A549 (cell line): ENCODE measurements at places on chromosomes 4 and X. TPM values are rescaled to one million over a fixed set of nuclear protein-coding genes. Genes with fewer than 3 reads are reported as not detected.

DNA sequence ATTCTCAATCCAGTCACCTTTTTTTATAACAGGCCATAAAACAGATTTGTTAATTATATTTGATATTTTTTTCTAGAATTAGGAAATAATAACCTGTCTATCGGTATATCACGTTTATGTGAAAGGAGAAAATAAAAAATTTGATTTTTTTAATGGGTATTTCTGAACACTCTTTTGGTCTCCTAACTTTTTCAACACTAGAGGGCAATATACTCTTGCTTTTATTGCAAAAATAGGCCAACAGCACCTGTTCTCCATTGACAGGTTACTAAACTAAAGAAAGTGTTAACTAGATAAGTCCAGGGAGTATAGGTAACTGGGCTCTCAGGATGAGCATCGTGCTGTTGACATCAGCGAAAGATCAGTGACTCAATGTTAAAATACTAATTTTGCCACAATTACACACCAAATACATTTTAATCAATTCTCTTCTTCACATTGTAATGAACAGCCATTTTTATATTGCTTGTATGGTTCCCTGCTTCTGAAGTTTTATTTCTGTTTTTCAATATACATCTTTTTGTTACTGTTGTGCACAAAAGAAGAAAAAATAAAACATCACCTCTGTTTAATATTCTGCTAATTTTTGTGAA, 22.8 kb downstream of the NDST4 start:
- no peak for DNase-seq

DNA sequence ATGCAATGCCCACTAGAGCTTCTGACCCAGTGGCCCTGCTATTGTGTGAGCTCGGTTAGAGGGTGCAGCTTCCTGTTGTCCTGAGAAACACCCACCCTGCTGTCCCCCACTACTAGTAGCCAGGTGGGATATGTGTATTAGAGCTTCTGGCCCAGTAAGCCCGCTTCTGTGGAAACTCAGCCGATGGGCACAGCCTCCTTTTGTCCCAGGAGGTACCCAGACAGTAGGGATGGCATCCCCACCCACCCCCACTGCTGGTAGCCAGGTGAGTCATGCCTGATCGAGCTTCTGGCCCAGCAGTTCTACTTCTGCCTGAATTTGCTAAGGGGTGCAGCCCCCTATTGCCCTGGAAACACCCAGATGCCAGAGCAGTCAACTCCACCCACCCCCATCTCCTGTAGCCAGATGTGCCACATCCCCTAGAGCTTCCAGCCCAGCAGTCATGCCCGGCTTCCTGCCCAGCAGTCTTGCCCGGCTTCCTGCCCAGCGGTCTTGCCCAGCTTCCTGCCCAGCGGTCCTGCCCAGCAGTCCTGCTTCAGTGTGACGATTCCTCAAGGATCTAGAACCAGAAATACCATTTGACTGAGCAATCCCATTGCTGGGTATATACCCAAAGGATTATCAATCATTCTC, 162.7 kb upstream of the KLF8 start:
- DNase-seq: no peak

The MMRN1 gene
- polyA plus RNA-seq: not detected in 3 replicates

GRCh38 chrX:41600291-41600690, 88.5 kb upstream of the GPR34 start:
- DNase-seq: no peak

DNA sequence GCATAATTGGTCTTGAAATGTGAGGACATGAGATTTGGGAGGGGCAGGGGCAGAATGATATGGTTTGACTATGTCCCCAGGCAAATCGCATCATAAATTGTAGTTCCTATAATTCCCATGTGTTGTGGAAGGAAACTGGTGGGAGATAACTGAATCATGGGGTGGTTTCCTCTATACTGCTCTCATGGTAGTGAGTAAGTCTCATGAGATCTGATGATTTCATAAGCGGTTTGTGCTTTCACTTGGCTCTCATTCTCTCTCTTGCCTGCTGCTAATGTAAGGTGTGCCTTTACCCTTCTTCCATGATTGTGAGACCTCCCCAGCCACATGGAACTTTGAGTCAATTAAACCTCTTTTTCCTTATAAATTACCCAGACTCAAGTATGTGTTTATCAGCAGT, 2595.9 kb downstream of the PCDH7 start:
- DNase-seq: no peak

DNA sequence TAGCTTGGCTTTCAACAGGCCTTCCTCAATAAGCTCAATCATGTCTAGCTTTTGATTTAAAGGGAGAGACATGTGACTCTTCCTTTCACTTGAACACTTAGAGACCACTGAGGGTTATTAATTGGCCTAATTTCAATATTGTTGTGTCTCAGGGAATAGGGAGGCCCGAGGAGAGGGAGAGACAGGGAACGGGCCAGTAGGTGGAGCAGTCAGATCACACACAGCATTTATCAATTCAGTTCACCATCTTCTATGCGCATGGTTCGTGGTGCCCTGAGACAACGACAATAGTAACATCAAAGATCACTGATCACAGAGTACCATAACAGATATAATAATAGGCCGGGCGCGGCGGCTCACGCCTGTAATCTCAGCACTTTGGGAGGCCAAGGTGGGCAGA, 17.8 kb downstream of the ZNF81 start:
- no peak for DNase-seq

- no peak for DNase-seq
Observed at GRCh38 chrX:19792412-19792811, 95.0 kb downstream of the SH3KBP1 start.

- DNase-seq: no peak
Observed at GRCh38 chr4:106614441-106614840, 245.9 kb upstream of the GIMD1 start.
